Left ventricle myocardium inferior (tissue), 1 donor: ENCODE measurements at places on chromosomes 6 and 20. TPM values are rescaled to one million over a fixed set of nuclear protein-coding genes. Genes with fewer than 3 reads are reported as not detected.
A peak's percentile ranks its signal among the peaks of the same experiment; 100 is the strongest.

GRCh38 chr6:145070791-145071190 is 664.5 kb downstream of the EPM2A start:
- H3K4me1 ChIP-seq, result no peaks in the 10 kb centered on the region
- no peak overlapping the region for H3K4me3 ChIP-seq
- H3K27ac ChIP-seq, result no peak overlapping the region

DNA sequence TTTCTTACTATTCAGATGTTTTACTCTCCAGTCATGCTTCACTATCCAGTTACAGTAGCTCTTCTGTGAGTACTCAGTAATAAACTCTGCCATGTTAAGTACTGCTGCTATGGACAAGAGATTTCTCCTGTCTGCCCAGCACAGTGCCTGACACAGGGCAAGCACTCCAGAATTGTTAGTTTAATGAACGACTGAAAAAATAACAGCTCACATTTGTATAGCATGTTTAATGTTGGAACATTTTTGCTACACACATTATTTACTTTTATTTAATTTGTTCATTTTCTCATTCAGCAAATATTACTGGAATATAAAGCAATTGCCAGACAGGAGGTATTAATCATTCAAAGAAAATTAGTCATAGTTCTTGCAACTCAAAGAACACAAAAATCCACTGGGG is 142.6 kb upstream of the HMGN3 start:
- H3K27ac ChIP-seq, result no peak overlapping the region
- H3K27me3 ChIP-seq, result no peaks in the 10 kb centered on the region
- no peaks in the 10 kb centered on the region for H3K36me3 ChIP-seq
- no peak overlapping the region for H3K4me3 ChIP-seq
- no peak for DNase-seq

DNA sequence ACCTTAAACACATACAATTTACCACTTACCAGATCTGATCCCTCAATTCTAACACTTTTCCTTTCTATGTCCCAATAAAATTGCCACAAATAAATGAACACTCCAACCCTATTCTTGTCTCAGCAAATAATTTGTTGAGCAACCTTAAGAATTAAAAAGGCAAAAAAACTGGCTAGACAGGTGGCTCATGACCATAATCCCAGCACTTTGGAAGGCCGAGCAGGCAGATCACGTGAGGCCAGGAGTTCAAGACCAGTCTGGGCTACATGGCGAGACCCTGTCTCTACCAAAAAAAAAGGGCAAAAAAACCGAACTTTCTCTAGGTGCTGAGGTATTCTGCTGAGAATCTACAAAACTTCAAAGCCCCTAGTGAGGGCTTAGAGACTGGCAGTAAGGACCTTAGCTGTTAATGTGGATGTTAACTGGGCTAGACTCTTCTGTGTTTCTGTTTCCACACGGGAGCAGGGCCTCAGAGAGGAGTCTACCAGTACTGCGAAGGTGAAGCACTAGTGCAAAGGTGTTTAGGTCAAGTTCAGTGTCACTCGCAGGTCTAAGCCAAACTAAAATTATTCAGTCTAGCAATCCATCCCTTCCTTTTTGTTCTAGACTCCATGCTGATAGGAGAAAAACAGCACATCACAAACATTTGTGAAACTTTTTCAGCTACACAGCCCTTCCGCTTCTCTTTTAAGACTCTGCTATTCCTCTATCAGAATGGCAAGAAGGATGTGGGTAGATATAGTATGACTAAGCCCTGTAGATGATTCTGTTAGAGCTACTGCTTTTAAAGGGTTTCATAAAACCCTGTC is 2.6 kb downstream of the FASTKD5 start:
- peaks cover 13% of the 10 kb centered on the region for H3K36me3 ChIP-seq
- no peak for DNase-seq
- H3K4me3 ChIP-seq, result peak overlapping the region; percentile 100
- no peaks in the 10 kb centered on the region for H3K27me3 ChIP-seq

DNA sequence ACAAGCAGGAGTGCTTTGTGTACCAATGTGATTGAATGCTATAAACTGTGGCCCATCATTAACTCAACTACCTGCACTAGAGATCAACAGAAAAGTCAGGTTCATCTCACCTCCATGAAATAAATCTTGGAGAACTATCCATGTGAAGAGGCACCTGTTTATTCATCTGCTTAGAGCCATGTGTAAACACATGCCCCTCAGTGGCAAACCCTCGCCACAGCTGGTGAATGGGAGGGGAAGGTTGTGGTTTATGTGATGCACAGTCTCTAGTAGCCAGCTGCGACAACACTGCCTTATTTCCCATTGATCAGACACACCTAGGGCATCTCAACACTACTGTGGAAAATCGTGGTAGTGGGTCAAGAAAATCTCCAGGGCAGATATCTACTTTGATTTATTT is 640.2 kb downstream of the PTPRT start:
- no peaks in the 10 kb centered on the region for H3K36me3 ChIP-seq
- no peak for DNase-seq
- H3K4me1 ChIP-seq, result no peaks in the 10 kb centered on the region
- H3K4me3 ChIP-seq, result no peak overlapping the region

- H3K27ac ChIP-seq, result no peak overlapping the region
- H3K27me3 ChIP-seq, result no peaks in the 10 kb centered on the region
- no peaks in the 10 kb centered on the region for H3K4me1 ChIP-seq
- H3K36me3 ChIP-seq, result no peaks in the 10 kb centered on the region
- no peak for DNase-seq
Measured at GRCh38 chr20:16095226-16095625, 478.0 kb downstream of the KIF16B start.

DNA sequence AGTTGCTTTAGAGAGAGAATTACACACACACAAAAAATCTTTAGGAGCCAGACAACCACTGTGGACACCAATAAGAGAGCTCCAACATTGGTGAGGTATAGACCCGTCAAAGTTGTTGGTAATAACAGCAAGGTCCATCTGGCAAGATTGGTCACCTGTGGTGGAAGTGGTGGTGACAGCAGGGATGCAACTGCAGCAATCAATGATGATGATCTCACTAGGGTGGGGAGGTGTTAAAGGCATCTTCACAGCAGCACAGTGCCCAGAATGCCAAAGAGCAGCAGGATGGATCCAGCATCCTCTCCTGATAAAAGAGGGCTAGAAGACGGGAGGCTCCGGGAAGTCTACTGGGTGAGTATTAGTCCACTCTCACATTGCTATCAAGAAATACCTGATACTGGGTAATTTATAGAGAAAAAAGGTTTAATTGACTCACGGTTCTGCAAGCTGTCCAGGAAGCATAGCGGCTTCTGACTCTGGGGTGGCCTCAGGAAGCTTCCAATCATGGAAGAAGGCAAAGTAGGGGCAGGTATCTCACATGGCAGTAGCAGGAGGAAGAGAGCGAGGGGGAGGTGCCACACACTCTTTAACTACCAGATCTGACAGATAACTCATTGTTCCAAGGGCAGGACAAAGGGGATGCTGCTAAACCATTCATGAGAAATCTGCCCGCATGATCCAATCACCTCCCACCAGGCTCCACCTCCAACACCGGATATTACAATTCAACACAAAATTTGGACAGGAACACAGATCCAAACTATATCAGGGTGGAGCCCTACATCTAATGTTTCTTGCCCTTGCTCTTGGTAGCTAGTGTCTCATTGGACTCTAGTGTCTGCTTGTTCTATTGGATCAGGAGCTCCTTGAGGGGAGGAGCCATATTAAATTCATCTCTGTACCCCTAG is 48.9 kb downstream of the KLHL31 start:
- no peak overlapping the region for H3K4me3 ChIP-seq
- H3K27ac ChIP-seq, result no peak overlapping the region
- H3K4me1 ChIP-seq, result no peaks in the 10 kb centered on the region
- no peaks in the 10 kb centered on the region for H3K27me3 ChIP-seq
- DNase-seq, result no peak

- DNase-seq, result no peak
- H3K36me3 ChIP-seq, result peaks cover 7% of the 10 kb centered on the region
- H3K27me3 ChIP-seq, result no peaks in the 10 kb centered on the region
- H3K4me1 ChIP-seq, result peaks cover 91% of the 10 kb centered on the region
- no peak overlapping the region for H3K4me3 ChIP-seq
- peak overlapping the region; percentile 69 for H3K27ac ChIP-seq
Measured at GRCh38 chr6:108608453-108609275, 47.9 kb downstream of the FOXO3 start.

DNA sequence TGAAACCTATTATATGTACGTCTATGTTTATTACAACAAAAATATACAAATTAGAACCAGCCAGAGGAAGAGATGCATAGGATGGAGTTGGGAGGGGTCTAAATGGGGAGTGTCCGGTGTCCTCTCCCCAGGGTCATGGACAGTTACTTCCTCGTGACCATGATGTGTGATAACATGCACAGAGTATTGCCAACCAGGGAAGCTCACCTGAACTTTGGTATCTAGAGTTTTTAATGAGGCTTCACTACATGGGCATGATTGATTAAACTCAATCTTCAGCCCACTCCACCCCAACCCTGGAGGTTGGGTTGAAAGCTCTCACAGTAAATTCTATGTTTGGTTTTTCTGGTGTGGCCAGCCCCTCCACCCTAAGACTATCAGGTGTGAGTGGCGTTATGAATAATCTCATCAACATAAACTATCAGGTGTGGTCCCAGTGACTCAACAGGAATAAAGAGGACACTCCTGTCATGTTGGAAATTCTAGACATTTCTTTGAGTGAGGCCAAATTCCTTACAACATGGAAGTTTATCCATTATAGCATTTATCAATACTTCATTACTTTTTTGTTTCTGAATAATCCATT is 36.4 kb upstream of the FKBP1A start:
- no peaks in the 10 kb centered on the region for H3K36me3 ChIP-seq
- no peak overlapping the region for H3K4me3 ChIP-seq
- no peaks in the 10 kb centered on the region for H3K4me1 ChIP-seq

APOBEC2 gene
- total RNA-seq, result 219 TPM

PNPLA1 gene
- total RNA-seq, result not detected
